ENCODE measurements at places on chromosomes 7 and 10.

- no peak for DNase-seq
Observed at GRCh38 chr10:11292576-11293302, 275.1 kb downstream of the CELF2 start.

- no peak for DNase-seq
Observed at GRCh38 chr7:114567416-114567815, 152.8 kb downstream of the FOXP2 start.

GRCh38 chr10:72615970-72616369, 9.9 kb downstream of the MICU1 start:
- DNase-seq: no peak

GRCh38 chr7:35725280-35725680, 30.3 kb upstream of the HERPUD2 start:
- DNase-seq: no peak

DNA sequence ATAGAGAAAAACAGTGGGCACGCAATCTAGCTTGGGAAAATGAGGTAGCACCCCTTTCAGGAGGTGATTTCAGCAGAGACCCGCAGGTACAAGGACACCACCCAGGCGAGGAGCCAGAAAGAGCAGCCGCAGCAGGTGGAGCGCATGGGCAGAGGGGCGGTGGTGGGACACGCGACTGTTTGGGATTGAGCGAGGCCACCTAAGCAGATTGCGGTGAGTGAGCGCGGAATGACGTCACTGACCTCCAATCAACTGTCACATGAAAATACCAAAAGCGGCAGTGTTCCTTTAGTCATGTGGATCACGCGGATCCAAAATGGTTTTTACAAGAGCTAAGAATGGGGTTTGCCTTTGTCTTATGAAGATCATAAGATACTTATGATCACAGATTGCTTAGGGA, 40.2 kb upstream of the SLC26A3 start:
- no peak for DNase-seq

DNA sequence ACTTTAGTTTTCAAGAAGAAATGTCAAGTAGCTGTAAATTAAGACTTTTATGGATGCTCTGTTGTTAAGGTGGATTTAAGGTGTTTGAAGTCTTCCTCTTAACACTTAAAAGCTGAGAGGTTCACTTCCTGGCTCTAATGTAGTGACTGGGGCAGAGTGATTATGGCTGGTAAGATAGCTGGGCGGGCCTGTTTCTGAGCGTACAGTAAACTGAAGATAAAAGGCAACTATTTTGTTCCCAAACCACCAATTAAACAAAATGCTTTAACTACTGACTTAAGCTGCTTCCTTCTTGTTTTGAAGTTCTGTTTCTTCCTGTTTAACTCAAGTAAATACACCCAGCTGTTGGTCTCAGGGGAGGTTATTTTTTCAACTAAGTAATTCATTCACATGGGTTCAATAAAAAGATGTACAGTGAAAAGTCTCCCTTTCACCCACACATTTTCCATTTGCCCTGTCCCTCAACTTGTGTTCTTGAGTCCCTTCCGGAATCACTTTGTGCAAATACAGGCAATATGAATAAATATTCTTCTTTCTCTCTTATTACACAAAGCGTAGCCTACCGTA, 19.3 kb downstream of the VWA2 start:
- DNase-seq: no peak
